ENCODE measurements at places on chromosomes 13 and 19. TPM values are rescaled to one million over a fixed set of nuclear protein-coding genes. Genes with fewer than 3 reads are reported as not detected.
A peak's percentile ranks its signal among the peaks of the same experiment; 100 is the strongest.

The PLPPR3 gene
- total RNA-seq: not detected

The KANK3 gene
- 4.8 TPM for total RNA-seq

The NTF4 gene
- 1.2 TPM for total RNA-seq

DNA sequence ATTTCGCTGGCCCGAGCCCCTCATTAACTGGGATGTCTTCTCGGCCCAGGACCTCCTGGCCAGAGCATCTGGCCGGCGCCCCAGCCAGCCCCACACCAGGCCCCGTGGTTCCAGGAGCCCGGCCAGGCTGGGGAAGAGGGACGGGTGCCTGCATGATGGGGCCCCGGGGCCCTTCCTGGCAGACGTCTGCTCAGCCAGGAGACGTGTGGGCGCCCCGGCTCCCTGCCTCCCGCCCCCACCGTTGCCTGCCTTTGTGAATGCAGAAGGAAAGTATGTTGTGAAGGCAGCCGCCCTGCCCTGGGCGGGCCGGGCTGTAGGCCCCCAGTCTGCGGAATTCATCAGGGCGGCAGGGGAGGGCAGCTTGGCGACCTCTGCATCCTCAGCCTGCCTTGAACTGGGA, 4.4 kb upstream of the COMP start:
- peaks cover 12% of the 10 kb centered on the region for H3K27me3 ChIP-seq
- DNase-seq: no peak
- no peak overlapping the region for H3K4me3 ChIP-seq

- no peaks in the 10 kb centered on the region for H3K36me3 ChIP-seq
- H3K4me1 ChIP-seq: no peaks in the 10 kb centered on the region
- DNase-seq: no peak
- H3K27me3 ChIP-seq: no peaks in the 10 kb centered on the region
- H3K4me3 ChIP-seq: no peak overlapping the region
These were observed 60.4 kb downstream of the SLITRK6 start for GRCh38 chr13:85738696-85739320.

GRCh38 chr13:97224544-97225300, 2.6 kb downstream of the MBNL2 start:
- H3K27me3 ChIP-seq: no peaks in the 10 kb centered on the region
- H3K4me3 ChIP-seq: peak overlapping the region; percentile 48
- peak overlapping the region; percentile 86 for H3K27ac ChIP-seq
- peaks cover 40% of the 10 kb centered on the region for H3K4me1 ChIP-seq
- no peak for DNase-seq

- no peak for DNase-seq
- H3K27me3 ChIP-seq: no peaks in the 10 kb centered on the region
- H3K27ac ChIP-seq: no peak overlapping the region
- no peaks in the 10 kb centered on the region for H3K36me3 ChIP-seq
These were observed 1558.5 kb downstream of the UQCRFS1 start for GRCh38 chr19:27654266-27654990.

- H3K27ac ChIP-seq: no peak overlapping the region
- peaks cover 39% of the 10 kb centered on the region for H3K4me1 ChIP-seq
- H3K27me3 ChIP-seq: peaks cover 8% of the 10 kb centered on the region
These were observed 2.6 kb downstream of the POU2F2 start for GRCh38 chr19:42129399-42130253.

Measured in esophagus squamous epithelium (tissue), 5 donors.